ENCODE measurements at places on chromosomes 6 and 20. TPM values are rescaled to one million over a fixed set of nuclear protein-coding genes. Genes with fewer than 3 reads are reported as not detected.

GRCh38 chr6:152874846-152875568, 107.8 kb downstream of the FBXO5 start:
- DNase-seq = no peak

DNA sequence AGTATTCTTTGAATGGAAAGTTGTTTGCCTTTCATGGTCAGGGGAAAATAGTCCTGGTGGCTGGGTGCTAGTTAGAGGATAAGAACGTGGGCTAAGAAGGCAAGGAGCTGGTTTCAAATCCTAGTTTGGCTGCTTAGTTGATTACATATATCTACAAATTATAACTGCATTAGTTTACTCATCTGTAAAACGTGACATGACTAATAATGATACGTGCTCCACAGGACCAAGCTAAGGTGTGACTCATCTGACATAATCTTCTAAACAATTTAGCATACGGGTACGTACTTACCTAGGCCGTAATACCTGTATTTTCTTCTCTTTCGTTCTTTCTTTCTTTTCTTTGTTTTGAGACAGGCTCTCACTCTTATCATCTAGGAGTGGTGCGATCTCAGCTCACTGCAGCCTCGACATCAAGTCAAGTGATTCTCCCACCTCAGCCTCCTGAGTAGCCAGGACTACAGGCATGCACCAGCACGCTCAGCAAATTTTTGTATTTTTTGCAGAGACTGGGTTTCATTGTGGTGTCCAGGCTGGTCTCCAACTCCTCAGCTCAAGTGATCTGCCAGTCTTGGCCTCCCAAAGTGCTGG, 1274.2 kb upstream of the GJE1 start:
- no peak for DNase-seq

DNA sequence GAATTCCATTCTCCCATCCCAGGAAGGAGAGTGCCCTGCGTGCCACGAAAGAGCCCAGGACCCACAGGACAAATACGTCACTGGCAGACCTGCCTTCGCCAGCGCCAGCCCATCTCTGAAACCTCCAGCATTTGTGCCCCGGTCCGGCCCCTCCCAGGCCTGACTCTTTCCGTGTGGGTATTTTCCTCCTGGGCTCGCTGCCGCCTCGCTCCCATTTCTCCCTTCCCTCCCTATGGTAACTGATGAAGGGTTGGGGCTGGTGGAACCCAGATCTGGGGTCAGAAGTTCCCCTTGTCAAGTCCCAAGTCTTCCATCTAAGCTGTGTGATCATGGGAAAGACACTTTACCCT, 208.5 kb downstream of the LRFN2 start:
- no peak for DNase-seq

DNA sequence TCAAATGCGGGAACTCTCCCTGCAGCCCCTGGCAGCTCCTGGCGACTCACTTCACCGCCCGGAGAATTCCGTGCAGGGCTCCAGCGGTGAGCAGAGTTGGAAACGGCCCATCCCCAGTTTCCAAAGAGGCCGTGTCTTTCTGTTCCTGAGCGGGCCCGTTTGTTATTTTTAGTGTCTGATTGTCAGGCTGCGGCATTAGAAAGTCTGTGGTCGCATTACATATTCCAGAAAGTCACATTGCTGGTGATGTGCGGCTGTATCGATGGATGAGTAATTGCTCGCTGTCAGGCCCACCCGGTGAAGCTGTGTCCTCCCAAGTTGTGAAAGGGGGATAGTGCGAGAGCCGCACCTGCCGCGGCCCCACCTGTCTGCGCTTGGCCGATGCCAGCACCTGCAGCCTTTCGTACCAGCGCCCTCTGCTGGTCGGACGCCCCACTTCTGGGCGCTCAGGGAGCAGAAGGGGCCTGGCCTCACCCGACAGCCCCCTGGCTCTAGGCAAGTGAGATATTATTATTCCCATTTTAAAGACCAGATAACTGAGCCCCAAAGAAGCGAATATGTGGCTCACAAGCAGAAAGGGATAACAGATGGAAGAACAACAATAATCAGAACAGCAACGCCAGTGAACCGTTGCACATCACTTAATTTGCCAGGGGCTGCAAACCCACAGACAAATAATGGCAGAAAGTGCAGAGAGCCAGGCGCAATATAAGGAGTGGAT, 244.9 kb downstream of the TSHZ2 start:
- peak; percentile 1 for DNase-seq

- DNase-seq = no peak
Measured at GRCh38 chr6:122753688-122754056, 25.8 kb upstream of the FABP7 start.

DNA sequence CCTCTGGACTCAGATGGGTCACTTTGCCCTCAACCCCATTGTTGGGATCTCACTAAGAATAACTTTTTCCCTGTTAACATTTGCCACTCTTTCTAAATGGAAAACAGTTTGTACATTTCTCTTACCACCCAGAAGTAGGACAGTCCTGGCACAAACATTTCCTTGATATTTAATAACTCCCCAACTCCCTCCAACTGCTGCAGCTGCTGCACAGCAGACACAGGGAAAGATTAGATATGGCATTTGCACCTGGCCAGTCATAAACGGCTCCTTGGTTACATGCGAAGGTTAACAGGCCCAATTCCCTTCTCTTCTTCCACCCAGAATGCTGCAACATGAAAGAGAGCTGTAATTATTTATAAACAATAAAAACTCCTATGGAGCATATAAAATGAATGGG, 55.9 kb upstream of the SOX4 start:
- no peak for DNase-seq

GRCh38 chr6:47034926-47035325, 7.2 kb downstream of the ADGRF1 start:
- DNase-seq = no peak

GRCh38 chr6:38459291-38459690, 180.4 kb downstream of the BTBD9 start:
- DNase-seq = no peak

- no peak for DNase-seq
Measured at GRCh38 chr6:152301021-152301764, 336.0 kb downstream of the SYNE1 start.

GRCh38 chr6:21123507-21124436, 469.8 kb upstream of the SOX4 start:
- DNase-seq = no peak

- DNase-seq = no peak
Measured at GRCh38 chr6:128358244-128358776, 162.1 kb downstream of the PTPRK start.

- DNase-seq = no peak
Measured at GRCh38 chr6:166996406-166996805, 2.8 kb upstream of the CEP43 start.

DNA sequence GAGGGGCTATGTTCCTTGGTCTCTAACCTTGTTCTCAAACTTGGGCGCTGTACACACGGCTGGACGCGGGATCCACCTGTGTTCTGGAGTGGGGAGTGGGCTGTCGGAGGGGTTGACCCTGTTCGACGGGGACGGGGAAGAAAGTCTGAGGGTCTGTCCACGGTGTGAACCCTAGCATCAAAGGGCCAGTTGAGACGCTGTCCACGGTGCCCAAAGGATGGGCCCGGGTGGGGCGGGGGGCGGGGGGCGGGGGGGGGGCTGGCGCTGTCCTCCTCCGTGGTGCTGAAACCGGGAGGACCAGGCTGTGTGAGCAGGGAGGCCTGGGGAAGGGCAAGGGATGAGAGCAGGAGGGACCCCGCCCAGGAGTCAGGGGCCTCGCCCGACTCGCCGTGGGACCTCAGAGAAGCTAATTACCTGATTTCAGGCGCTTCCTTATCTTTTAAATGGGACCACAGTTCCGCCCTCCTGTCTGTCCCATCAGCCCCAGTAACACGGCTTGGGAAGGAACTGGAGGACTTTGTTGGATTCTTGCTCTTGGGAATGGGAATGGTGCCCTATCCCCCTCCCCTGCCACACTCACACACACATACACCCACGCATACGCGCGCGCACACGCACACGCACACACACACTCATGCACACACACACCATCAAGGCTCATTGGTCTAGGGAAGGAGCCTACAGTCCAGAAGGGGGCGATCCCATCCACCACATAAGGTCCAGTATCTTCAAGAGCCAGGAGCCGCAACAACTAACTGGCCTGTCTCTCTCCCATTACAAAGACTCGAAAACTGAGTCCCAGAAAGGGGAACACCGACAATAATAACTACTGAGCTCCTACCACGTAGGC, 1.0 kb upstream of the VSTM2L start:
- DNase-seq = no peak

- DNase-seq = no peak
Measured at GRCh38 chr6:112343390-112343789, 3.7 kb upstream of the RFPL4B start.

DNA sequence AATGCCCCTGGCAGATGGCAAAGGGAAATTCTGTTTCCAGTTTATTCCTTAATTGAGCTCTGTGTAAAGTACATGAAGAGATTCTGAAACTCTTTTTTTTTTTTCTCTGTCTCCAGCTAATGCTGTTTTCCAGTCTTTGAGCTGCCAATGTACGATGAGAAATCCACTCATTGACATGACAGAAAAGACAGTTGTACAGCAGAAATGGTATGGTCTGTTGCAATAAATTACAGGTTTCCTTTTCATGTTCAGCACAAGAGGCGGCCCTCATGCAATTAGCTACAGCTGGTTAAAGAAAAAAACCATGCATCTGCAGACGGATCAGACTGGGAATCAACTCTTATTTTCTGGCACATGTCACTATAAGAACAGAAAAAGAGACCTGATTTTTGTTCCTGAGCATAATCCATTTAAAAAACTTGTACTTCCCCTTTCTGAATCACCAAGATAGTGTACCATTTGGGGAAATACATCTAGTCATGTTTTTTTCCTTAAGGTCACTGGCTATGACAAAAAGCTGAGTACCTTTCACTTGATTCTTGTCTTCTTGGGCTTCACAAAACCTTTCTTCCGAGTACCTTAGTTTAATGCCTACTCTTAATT, 289.8 kb upstream of the PREP start:
- DNase-seq = no peak

GRCh38 chr20:13401596-13401995, 180.5 kb downstream of the ISM1 start:
- DNase-seq = no peak

- no peak for DNase-seq
Measured at GRCh38 chr6:11604215-11604614, 66.7 kb downstream of the TMEM170B start.

GRCh38 chr6:45590696-45591184, 213.0 kb upstream of the SUPT3H start:
- no peak for DNase-seq

GRCh38 chr20:25083141-25083772, 1.3 kb upstream of the VSX1 start:
- DNase-seq = no peak

GRCh38 chr6:163094881-163095280, 319.6 kb upstream of the QKI start:
- DNase-seq = no peak

- DNase-seq = no peak
Measured at GRCh38 chr20:57097245-57097915, 169.1 kb downstream of the BMP7 start.

DNA sequence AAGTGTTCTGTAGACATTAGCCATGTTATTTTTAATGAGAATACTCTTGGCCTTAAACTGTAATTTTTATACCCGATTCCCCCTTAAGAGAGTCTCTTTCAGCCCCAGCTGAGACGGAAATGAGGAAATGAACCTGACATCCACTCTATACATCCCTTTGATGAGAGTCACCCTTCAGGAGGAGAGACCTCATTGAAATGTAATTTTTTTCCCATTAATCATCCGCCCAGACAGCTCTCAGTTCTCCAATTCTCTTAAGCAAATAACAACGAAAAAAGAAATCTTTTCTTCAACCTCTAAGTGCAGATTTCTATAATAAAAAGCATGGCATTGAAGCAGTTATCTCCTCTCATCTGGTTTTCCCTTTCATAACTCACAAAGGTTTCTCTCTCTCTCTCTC, 243.8 kb upstream of the PMEPA1 start:
- no peak for DNase-seq

DNA sequence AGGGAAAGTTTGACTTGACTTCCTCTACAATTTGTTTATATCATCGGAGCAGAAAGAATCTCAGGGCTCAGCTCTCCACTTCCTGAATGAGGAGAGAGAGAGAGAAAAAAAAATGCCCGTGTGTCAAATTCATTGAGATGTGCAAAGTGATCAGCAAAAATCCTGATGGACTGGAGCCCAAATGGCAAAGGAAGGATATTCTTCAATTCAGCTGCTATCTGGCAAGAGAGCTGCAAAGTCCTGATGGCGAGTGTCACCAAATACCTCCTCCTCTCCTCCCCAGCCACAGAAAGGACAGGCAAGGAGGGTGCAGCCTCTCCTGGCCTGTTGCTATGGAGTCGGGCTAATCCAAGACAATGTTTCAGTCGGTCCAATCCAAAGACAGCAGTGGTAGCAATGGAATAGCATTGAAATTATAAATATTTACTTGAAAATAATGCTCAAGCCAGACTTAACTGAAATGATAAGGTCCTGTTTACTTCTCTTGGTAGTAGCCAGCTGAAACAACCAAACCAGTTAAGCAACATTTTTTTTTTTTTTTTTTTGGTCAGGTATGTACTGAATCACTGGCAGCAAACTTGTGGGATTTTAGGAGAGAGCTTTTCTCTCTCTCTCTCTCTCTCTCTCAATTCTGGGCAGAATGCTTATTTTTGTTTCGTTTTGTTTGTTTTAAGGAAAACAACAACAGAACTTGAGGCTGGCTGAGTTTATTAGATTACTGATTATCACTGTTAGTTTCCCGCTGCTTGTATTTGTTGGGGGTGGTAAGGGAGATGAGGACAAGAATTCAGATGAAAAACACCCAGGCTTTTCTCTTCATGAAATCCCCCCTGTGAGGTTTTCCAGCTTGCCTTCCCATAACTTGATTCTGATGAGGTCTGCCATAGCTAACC, 204.2 kb downstream of the BCAS1 start:
- no peak for DNase-seq

GRCh38 chr6:125773387-125774341, 17.1 kb upstream of the NCOA7 start:
- no peak for DNase-seq

The ANKRD6 gene
- total RNA-seq = 5.8 TPM

The RNF5 gene
- 51.5 TPM for total RNA-seq

The GMPR gene
- 0.53 TPM for total RNA-seq

The SAMD10 gene
- 5.1 TPM for total RNA-seq

The CRNKL1 gene
- 18.1 TPM for total RNA-seq

The TFAP2C gene
- total RNA-seq = 29.6 TPM

The GGTLC1 gene
- total RNA-seq = not detected

The ATG5 gene
- 30.9 TPM for total RNA-seq

The DNMT3B gene
- total RNA-seq = 0.76 TPM
